ENCODE measurements at places on chromosomes 11 and 22.
A peak's percentile ranks its signal among the peaks of the same experiment; 100 is the strongest.

DNA sequence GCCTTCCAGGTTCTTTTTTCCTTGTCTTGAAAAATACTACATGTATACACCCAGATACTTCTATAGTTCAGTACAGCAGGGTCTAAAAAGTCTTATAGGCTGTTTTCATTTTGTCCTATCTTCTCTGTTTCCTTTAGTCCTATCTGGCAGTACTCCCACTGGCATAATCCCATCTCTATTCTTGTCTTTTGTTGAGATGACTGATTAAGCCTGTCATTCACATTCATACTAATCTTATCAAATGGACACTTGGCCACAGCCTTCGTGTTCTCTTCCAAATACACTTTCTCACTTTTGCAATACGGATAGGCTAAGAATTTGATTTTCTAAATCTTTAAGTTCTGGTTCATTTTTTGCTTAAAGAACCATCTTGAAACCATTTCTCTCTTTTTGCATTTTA, 42.8 kb downstream of the OR5AK2 start:
- DNase-seq, result no peak

GRCh38 chr11:24064309-24064903, 432.4 kb upstream of the LUZP2 start:
- DNase-seq, result peak; percentile 75

- no peak for DNase-seq
These were observed 140.3 kb upstream of the MTNR1B start for GRCh38 chr11:92829121-92829520.

DNA sequence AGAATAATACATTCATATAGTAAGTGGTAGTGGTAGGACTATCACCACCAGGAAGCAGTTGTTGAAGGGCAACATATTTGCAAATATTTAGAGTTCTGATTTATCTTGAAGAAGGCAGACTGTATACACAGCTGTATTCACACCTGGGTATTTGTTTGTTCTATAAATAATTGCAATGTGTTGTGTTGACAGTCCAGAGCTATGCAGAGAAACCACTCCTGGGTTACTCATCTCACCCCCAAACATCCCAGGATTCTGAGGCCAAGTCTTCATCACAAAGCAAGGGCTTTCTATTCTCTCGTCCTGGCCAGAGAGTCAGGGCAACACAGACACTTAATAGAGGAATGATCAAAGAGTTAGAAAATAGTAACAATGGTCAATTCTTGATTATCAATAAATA, 102.1 kb upstream of the FAT3 start:
- peak; percentile 25 for DNase-seq

DNA sequence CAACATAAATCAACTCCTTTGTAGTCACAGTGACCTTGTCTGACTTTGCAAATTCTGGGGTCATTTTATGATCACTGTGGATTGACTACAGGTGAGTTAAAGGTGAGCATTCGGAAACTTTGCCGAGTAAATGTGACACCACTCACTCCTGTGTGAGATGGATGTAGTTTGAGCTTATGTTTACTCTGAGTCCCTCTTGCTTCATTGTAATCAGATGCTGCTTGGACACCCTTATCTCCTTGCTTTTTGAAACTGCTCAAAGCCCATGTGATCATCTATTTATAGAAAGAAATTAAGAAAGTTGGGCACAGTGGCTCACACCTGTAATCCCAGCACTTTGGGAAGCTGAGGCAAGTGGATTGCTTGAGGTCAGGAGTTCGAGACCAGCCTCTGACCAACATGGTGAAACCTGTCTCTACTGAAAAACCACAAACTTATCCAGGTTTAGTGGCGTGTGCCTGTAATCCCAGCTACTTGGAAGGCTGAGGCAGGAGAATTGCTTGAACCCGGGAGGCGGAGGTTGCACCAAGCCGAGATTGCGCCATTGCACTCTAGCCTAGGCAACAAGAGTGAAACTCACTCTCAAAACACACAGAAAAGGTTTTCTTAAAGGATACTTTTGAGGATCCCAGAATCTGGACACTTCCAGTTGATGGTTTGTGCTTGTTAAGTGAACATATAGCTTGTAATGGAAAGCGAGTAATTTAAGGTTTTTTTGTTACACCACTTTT, 7.2 kb downstream of the FAM118A start:
- no peak for DNase-seq

GRCh38 chr22:40022536-40023240, 27.9 kb downstream of the FAM83F start:
- DNase-seq, result no peak

GRCh38 chr11:133724116-133724515, 121.2 kb downstream of the SPATA19 start:
- DNase-seq, result no peak

GRCh38 chr11:9738116-9738515, 74.2 kb downstream of the SWAP70 start:
- DNase-seq, result no peak

DNA sequence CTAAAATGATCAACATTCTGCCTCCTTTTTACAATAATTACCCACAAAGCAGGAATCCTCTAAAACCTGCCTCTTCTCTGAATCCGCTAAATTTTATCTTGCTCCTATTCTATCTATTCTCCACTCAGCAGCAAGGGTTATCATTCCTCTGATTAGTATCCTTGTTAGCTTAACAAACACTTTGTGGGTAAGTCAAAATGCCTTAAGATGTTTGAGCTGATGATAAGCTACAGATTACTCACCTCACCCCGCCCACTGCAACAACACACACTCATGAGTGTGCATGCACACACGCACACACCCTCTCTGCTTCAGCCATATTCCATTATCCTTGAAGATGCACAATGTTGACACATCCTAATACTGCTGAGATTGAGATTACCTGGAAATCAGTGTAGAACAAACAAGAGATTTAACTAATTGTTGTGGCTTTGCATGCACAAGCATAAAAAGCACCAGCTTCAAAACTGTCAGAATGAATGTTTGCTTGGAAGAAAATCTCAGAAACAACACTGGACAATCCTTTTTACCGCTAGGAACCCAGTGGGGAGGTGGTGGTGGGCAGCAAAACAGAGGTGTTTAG, 130.9 kb downstream of the BBOX1 start:
- peak; percentile 28 for DNase-seq

GRCh38 chr11:68326334-68327215, 14.2 kb downstream of the LRP5 start:
- DNase-seq, result no peak

DNA sequence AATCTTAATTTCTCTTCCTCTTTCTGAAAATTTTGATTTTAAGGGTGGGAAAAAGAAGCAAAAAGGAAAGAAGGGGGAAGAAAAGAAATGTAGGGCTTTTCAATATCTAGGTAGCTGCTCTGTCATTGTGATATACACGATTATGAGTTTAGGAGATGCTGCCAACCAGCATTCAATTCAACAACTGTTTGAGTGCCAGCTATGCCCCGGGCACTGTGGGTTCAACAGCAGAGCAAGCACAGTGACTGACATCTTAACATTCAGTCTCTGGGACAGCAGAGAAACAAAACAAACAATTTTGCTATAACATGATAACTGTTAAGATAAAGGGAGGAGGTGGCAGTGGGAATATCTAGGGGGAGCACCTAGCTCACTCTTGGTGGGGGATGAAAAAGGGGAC, 91.6 kb downstream of the DBX1 start:
- no peak for DNase-seq

- no peak for DNase-seq
These were observed 6.3 kb downstream of the DEPDC7 start for GRCh38 chr11:33021937-33022336.

- no peak for DNase-seq
These were observed 9.5 kb upstream of the CREB3L1 start for GRCh38 chr11:46267930-46268329.

- no peak for DNase-seq
These were observed 38.3 kb upstream of the ACER3 start for GRCh38 chr11:76822406-76822805.

DNA sequence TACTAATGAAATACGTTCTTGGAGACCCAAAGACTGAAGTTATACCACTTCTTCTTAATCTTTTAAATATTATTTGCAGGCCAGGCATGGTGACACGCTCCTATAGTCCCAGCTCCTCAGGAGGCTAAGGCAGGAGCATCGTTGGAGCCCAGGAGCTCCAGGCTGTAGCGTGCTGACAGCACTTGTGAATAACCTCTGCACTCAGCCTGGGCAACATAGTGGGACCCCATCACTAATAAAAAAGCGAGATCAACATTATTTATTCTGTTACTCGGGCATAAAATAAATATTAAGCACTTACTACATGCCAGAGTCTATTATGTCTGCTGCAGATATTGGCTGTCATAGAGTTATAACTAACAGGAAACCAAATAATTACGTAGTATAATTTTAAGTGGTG, 720 bp upstream of the MED17 start:
- DNase-seq, result no peak

GRCh38 chr11:76167590-76167989, 38.7 kb downstream of the WNT11 start:
- peak; percentile 17 for DNase-seq
